ENCODE measurements at places on chromosomes 4 and X. TPM values are rescaled to one million over a fixed set of nuclear protein-coding genes. Genes with fewer than 3 reads are reported as not detected.

UNC5C gene
- polyA plus RNA-seq, result not detected

IL13RA1 gene
- 19.1 TPM for polyA plus RNA-seq

CYLC1 gene
- not detected for polyA plus RNA-seq

MAGEH1 gene
- 9.8 TPM for polyA plus RNA-seq

MAGEA9B gene
- polyA plus RNA-seq, result not detected

OPN1MW gene
- not detected for polyA plus RNA-seq

GRK4 gene
- polyA plus RNA-seq, result 1.2 TPM

NKRF gene
- polyA plus RNA-seq, result 1.3 TPM

ARHGAP6 gene
- polyA plus RNA-seq, result 0.40 TPM

MGARP gene
- not detected for polyA plus RNA-seq

NXF3 gene
- not detected for polyA plus RNA-seq

MAGED4 gene
- not detected for polyA plus RNA-seq

STK26 gene
- polyA plus RNA-seq, result 22.2 TPM

CACNA1F gene
- polyA plus RNA-seq, result not detected

XPNPEP2 gene
- not detected for polyA plus RNA-seq

IGFBP7 gene
- 53.1 TPM for polyA plus RNA-seq

GLRA3 gene
- not detected for polyA plus RNA-seq

RAI2 gene
- polyA plus RNA-seq, result not detected
